ENCODE measurements at places on chromosomes 7 and 10.

- peak; percentile 47 for DNase-seq
Measured at GRCh38 chr7:55073976-55074528, 55.2 kb downstream of the EGFR start.

- no peak for DNase-seq
Measured at GRCh38 chr10:73873142-73873837, 1.1 kb downstream of the CAMK2G start.

- DNase-seq = peak; percentile 20
Measured at GRCh38 chr10:69696073-69696731, 66.2 kb downstream of the FAM241B start.

DNA sequence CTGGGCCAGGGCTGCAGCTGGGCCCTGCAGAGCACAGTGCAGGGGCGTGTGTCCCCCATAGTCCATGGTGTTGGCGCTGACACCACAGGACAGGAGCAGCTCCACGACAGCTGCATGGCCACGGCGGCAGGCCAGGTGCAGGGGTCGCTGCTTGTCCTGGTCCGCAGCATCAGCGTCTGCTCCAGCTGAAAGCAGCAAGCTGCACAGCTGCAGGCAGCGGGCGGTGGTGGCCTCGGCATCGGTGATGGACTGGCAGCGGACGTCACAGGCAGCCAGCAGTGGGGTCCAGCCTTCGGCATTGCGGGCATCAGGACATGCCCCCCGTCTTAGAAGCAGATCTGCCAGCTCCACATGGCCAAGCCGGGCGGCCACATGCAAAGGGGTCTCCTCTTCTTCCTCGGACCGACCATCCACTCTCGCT lies 6.0 kb downstream of the ASB10 start:
- DNase-seq = no peak

DNA sequence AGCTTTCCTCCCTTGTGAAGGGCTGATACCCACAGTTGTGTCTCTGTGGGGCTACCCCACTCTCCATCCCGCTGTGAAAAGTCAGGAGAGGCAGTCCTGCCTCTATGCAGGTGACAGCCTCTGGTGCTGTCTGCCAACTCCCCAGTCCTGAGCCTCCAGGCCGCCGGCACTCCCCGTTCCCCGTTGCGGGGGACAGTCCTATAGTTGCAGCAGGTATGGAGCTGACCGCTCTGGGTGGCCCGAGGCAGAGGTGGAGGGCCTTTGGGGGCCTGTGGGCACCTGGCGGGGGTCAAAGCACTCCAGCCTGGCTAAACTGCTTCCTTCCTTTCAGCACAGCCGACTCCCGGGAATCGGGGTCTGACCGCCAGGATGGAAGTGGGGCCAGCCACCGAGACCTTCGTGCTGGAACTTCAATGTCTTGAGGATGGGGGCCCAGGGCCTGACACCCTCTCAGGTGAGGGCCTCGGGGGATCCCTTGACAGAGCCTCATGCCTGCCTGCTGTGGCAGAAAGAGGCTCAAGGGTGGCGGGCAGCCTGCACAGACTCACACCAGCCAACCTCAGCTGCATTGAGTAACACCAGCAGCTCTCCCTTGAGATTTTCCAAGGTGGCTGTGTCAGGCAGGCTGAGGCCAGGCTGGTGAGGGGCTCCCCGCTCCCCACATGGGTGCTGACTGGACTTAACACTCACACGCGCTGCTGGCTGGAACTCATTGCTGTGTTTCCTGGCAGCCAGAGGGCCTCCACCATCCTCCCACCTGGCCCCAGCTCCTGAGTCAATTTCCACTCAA lies 1.6 kb downstream of the ZNF853 start:
- no peak for DNase-seq

GRCh38 chr7:50728184-50728583 lies 54.5 kb downstream of the GRB10 start:
- DNase-seq = no peak

- DNase-seq = no peak
Measured at GRCh38 chr10:13773496-13774170, 186.9 kb downstream of the PRPF18 start.

DNA sequence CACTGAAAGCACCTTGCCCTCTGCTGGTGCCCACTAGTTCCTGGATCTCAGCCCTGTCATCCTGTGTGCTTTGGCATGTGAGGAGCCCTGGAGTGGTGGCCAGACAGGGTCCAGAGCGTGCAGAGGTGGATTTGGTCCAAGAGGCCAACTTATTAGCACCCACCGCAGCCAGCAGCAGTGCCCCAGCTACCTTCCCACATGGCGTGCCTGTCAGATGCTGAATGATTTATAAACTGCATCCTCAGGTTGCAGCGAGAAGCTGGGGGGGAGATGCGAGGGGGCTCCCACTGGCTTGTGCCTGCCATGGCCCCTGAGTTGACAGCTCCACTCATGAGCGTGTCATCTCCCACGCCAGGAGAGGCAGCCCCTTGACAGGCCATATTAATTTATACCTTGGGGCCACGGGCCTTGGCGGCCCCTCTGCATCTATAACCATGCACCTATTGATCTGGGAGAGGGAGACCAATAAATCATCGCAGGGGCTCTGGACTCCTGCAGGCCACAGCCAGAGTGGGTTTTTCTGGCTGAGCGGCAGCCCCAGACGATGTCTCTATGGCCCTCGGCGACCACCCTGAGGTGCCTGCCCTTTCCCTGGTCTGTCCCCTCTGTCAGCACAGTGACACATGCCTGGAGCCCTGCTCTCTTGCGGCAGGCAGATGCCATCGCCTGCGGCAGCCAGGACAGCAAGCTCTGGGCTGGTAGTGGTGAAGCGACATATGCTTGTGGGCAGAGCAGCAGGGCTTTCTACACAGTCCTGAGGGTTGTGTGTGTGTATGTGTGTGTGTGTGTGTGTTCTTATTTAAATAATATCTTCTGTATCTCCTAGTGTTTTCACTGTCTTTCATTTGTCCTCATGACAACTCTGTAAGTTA lies 120.8 kb downstream of the CDH23 start:
- no peak for DNase-seq

DNA sequence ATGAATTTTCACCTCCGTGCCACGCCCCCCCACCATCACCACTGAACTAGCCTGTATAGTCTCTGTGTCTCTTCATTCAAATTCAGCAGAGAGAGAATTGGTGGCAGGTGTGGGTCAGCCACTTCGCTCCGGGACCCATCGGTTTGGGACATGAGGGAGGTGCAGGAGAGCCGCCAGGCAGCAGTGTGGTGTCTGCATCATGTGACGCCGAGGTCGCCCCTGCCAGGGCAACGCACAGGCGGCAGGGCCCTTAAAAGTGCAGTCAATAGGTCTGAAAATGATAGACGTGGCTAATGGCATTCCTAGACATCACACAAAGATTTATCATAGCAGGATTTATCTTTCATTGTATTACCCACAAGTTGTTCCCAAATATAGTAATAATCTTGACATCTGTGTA lies 100.6 kb upstream of the RNF32 start:
- DNase-seq = no peak

DNA sequence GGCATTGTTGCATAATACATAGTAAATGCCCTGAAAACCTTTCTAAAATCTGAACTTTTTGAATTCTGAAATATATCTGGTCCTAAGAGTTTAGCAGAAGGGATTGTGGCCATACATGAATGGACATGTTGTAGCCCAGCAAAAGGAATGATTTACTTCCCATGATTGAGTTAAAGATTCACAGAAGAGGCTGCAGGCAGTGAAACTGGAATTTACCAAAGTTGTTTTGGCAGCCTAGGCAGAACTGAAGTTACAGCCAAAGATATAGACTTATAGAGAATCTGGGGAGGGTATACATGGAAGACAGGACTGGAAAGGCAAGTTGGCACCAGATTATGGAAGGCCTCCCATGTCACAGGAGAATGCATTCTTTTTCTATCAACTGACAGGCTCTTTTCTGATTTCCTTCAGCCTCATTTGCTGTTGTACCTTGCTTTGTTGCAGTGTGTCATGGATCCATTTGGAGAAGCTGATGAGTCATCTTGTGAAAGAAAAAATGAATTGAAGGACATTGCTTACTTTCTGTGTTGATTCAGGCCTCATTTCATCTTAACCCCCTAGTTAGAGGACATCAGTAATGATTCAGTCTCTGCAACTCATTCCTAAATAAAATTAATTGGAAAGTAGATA lies 356.2 kb upstream of the LRGUK start:
- no peak for DNase-seq

DNA sequence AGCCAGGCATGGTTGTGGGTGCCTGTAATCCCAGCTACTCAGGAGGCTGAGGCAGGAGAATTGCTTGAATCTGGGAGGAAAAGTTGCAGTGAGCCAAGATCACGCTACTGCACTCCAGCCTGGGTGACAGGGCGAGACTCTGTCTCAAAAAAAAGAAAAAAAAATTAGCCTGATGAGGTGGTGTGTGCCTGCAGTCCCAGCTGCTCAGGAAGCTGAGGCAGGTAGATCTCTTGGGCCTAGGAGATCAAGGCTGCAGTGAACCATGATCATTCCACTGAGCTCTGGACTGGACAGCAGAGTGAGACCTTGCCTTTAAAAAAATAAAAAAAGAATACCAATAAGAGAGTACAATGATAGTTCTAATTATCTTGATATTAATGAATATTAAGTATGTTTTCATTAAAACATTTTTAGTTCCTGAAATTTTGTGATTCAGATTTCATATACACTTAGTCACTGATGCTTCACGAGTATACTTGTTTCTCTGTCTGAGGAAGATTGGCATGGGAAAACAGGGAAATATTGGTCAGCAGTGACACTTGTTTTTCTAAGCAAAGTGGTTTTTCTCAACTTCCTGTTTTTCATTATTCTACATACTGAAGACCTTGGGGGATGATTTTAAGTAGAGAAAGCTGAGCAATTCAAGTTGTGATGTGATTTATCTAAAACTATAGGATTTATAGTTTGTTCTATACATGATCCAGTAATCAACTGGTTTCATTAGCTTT lies 76.8 kb downstream of the ADK start:
- DNase-seq = peak; percentile 45

DNA sequence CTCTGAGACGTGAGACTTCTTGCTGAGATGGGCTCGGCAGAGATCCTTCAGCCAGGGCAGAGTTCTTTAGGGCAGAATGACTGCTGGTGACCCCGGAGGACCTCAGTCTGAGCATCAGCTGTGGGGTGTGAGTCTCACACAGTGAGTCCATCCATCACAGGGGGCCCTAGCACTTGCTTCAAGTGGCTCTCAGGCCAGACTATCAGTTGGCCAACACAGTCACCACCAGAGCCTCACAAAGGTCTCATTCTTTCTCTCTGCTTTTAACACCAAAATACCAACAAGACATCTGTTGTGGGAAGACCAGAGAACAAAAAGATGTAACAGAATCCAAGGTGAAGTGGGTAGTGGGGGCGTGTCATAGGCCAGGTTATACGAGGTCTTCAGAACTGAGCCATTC lies 345.6 kb upstream of the NRP1 start:
- DNase-seq = no peak

- DNase-seq = no peak
Measured at GRCh38 chr10:11881477-11882417, 58.6 kb downstream of the PROSER2 start.

DNA sequence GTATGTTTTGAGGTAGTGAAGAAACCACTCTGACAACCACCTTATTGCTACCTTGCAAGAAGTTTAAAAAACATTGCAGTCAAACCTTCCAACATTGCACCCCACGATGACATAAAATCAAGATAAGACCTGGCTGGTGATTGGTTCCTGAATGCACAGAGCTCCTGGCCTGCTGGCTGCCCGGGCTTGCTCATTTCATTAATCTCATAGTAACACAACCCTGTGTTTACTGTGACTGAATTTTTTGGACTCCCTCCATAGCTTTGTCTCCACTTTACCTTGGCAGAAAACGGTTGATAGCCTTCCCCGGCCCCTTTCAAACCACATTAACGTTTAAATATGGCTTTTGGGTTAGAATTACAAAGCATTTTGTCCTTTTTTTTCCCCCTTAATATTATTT lies 27.5 kb downstream of the VWA2 start:
- no peak for DNase-seq

- DNase-seq = peak; percentile 37
Measured at GRCh38 chr10:5949009-5949759, 28.2 kb downstream of the IL15RA start.

DNA sequence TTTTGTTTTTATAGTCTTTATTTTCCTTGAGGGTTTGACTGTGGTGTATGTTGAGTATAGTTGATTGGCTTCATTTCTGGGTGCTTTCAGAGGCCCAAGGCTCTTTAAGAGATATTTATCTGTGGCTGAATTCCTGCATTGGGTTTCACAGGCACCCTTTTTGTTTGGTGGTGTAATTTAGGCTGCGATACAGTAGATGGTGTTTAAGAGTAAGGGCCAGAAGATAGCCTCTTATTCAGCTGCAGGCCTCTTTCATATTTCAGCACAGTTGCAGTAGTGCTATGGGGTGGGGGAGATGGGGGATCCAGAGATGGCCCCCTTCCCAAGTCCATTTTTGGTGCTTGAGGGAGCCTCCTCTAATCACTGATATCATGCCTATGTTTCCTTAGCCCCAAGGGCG lies 69.7 kb downstream of the MGAM2 start:
- no peak for DNase-seq

DNA sequence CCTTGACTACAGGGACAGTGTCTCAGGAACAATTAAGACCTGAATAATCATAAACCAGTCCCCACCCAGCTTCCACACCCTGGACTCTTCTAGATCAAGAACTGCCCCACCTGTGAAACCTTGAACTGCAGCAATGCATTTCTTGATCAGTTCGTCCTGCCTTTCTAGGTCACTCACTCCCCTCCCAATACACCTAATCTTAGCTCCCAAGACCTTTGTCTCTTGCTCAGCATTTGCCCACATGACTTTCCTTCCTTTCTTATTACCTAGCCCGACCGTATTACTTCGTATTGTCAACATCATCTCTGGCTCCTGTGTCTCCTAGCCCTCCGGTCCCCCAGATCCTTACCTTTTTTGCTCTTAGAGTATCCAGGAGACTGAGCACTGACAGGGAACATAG lies 5.5 kb upstream of the NAMPT start:
- no peak for DNase-seq

DNA sequence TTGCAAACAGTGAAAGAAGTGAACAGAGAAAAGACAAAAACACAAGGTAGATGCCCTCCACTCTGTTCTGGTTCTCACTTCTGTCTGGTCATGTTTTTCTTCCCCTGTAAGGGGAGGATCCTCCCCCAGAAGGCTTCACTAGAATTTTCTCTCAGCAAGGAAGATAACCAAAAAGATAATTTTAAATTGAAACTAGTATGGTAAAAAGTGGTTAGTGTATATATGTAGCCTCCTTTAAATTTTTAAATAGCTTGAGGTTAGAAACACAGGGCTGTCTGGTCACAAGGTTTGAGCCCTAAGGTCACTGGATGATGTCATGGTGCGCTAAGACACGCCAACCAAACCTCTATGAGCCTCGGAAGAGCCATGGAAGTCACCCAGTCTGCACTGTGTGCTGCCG lies 5.6 kb upstream of the PKD1L1 start:
- DNase-seq = no peak

DNA sequence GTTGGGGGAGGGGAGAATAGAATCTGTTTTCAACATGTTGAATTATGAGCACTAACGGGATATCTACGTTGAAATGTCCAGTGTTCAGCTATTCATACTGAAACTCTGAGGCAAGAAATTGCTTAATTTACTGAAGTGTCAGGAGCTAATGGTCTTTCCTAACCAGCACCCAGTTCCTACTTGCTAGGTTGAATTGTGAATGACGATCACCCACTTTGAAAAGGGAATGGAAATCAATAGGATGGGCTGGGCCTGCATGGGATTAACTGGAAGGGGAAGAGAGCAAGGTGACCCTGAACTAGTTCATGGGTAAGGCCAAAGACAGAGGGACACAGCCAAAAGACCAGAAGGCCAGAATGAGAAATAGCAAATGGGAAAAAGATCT lies 51.3 kb downstream of the HIPK2 start:
- no peak for DNase-seq

GRCh38 chr10:61673360-61673759 lies 10.6 kb downstream of the CABCOCO1 start:
- no peak for DNase-seq

GRCh38 chr7:115024276-115024675 lies 102.4 kb downstream of the MDFIC start:
- no peak for DNase-seq

Data from activated CD4-positive, alpha-beta T cell treated with anti-CD3 and anti-CD28 coated beads, Interleukin-10, Interleukin-2, amounts not matched to agents 100 ng/mL and 50 ng/mL, durations not matched to agents 16 hours and 8 hours (primary cell).